Muscle of arm (tissue), 14 donors: ENCODE measurements at places on chromosomes 6 and 20. TPM values are rescaled to one million over a fixed set of nuclear protein-coding genes. Genes with fewer than 3 reads are reported as not detected.

LTA gene
- not detected for polyA plus RNA-seq

TP53INP2 gene
- polyA plus RNA-seq = 10.0 TPM

RAE1 gene
- polyA plus RNA-seq = 22.8 TPM

PROKR2 gene
- polyA plus RNA-seq = not detected

IL17F gene
- polyA plus RNA-seq = not detected
